ENCODE measurements at places on chromosomes 2 and 18.

- DNase-seq = no peak
These were observed 41.4 kb upstream of the NFATC1 start for GRCh38 chr18:79354350-79354749.

- DNase-seq = no peak
These were observed 14.0 kb upstream of the MAPRE2 start for GRCh38 chr18:35027206-35027605.

DNA sequence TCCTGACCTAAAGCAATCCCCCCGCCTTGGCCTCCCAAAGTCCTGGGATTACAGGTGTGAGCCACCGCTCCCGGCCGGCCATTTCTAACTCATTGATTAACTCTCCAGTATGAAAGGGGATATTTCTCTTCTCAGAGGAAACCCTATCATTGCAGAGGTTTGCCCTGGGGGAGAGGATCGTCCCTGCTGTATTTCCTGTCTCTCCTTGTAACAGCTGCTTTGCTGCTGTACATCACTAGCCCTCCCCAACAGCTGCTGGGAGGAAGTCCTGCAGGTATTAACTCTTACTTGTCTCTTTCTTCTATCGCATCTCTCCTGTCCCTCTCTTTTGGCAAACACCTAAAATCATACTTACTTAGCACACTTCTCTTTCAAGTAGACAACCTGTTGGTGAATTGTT is 219.0 kb upstream of the DSEL start:
- no peak for DNase-seq

GRCh38 chr2:3519255-3520205 is at the start of gene ADI1:
ADI1 (minus strand) TSS chr2:3519531; CDS start chr2:3519487, 44 bp downstream.
- peak; percentile 87 for DNase-seq

DNA sequence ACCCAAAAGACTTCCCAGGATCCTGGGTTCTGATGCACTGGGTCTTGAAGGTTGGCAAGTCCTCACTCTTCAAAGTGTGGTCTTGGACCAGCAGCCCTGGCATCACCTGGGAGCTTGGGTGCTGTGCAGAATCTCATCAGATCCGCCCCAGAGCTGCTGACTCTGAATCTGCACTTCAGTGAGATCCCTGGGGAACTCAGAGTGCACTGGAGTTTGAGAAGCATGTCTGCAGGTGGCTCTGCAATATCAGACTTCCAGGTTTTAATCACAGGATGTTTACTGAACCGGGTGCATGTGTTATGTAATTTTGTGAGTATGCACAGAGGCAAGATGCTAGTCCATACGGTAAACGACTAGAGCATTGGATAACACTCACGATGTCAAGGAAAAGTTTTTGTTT is 58.0 kb upstream of the BOD1L2 start:
- no peak for DNase-seq

GRCh38 chr2:26148501-26148900 is 24.4 kb upstream of the GAREM2 start:
- DNase-seq = no peak

GRCh38 chr2:234412726-234413125 is 84.2 kb downstream of the ARL4C start:
- no peak for DNase-seq

GRCh38 chr2:109466674-109467575 is 146.8 kb downstream of the SEPTIN10 start:
- DNase-seq = no peak

DNA sequence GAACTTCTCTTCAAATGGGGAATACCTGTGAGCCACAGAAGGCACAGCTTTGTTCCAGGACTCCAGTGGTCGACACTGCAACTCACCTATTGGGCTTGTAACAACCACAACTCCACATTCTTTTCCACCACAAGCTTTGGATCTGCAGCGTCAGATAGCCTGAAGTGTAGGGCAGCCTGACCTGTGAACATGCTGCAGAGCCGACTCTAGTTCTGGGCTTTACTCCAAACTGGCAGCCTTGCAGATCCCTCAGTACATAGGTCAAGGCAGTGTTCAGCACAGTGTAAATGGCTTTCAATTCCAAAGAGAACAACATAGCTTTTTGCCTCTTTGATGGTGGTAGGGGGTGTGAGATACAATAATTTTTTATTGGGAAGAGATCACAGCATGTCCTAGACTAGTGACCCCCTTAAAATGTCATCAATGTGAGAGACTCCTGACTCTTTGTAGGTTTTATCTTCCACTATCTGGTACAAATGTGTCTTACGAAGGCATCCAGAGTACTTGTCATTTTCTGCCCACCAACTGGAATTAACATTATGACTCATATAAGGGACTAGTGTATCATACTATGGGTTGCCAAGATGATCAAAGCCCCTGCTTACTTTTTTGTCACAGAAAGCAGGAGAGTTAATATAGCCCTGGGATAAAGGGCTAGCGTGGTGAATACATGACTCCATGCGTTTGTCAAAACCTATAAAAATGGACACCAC is 149.8 kb downstream of the COPS8 start:
- no peak for DNase-seq

DNA sequence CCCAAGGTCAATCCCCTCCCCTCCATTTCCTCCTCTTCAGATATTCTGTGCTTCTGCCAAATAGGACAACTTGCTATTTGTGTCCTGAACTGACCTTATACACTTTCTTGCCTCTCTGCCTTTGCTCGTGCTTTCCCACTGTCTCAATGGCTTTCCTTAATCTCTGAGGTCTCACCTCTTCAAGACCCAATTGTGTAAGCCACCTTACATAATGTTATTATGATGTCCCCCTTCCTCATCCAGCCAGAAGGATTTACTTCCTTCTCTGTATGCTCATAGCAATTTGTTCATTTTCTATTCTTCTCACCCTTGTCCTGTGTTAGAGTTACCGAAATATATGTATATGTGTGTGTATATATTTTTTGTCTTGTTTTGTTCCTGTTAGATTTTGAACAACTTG is 26.9 kb upstream of the DARS1 start:
- DNase-seq = no peak

DNA sequence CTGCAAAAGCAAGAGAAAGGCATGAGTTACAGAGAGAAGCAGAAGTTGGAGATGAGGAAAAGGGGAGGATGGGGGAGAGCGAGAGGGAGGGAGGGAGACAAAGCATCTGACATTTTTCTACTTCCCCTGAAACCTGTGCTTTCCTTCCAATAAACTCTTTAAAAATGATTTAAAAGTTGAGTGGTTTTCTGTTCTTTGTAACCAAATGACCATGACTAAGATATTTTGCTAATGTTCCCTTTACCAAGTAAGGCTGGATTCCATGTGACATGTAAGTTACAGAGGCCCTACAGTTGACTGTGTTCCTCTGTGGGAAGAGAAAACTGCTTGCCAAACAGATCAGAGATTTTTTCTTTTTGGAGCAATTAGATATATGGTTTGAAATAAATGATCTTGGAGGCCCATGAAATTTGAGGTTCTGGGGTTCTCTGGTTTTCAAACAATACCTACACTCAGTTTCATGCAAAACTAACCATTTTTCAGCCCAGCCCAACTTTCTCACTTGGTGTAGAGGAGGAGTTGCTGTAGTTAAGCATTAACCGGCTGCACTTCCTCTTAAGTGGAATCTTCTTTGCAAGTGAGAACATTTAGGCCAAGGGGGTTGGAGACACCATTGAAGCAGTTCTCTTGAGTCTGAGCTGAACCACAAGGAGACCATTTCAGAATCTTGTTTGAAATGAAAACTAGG is 34.5 kb downstream of the INSIG2 start:
- DNase-seq = peak; percentile 12

- DNase-seq = no peak
These were observed 28.4 kb downstream of the NAB1 start for GRCh38 chr2:190677255-190677654.

DNA sequence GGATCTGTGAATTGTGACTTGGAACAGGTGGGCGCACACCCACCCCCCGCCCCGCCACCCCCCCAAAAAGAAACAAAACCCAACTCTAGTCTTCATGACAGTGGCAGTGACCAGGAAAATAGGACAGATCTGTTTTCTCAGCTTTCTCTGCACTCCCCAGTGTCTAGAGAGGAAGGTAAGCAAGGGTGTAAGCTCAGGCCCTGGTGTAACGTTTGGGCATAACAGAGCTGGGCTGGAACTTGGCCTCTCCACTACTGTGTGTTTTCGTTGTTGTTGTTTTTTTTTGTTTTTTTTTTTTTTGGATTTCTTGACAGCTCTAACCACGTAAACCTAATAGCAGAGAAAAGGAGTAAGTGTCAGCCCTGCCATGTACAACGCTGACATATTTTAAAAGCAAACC is 1160.8 kb downstream of the DPP10 start:
- DNase-seq = no peak

Data from OCI-M1 (cell line).